Pulmonary artery endothelial cell (primary cell): ENCODE measurements at places on chromosomes 7 and 10. TPM values are rescaled to one million over a fixed set of nuclear protein-coding genes. Genes with fewer than 3 reads are reported as not detected.

- DNase-seq, result no peak
These were observed 47.0 kb downstream of the TMEM106B start for GRCh38 chr7:12258074-12258473.

DNA sequence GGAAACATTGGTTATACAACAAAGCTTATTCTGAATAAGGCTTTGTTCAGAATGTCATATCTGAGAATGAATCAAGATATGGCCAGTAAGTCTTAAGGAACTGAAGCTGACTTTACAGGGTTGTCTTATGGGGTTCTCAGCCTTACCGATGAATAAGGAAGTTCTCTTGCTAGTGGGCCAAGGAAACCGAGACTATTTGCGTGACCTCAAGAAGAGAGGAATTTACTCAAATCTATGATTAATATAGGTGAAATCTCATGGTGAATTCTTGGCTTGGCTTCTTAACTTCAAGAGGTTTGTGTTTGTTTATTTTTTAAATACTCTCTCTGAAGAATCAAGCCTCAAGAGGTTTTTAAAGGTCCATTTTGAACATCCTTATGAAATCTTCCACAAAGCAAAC is 4.7 kb upstream of the MRLN start:
- DNase-seq, result no peak

Gene DDIT4
- total RNA-seq, result 133 and 170 TPM in 2 replicates

Gene NXPH1
- total RNA-seq, result not detected in 2 replicates

Gene COL1A2
- 13.6 and 19.1 TPM in 2 replicates for total RNA-seq

Gene SLC29A4
- 1.7 and 2.7 TPM in 2 replicates for total RNA-seq
